ENCODE measurements at places on chromosomes 7 and 10. TPM values are rescaled to one million over a fixed set of nuclear protein-coding genes. Genes with fewer than 3 reads are reported as not detected.

- H3K36me3 ChIP-seq, result peaks cover 9% of the 10 kb centered on the region
- no peak overlapping the region for H3K4me3 ChIP-seq
- H3K27me3 ChIP-seq, result no peaks in the 10 kb centered on the region
- no peak for DNase-seq
Observed at GRCh38 chr10:112587729-112588128, 140.7 kb downstream of the VTI1A start.

DNA sequence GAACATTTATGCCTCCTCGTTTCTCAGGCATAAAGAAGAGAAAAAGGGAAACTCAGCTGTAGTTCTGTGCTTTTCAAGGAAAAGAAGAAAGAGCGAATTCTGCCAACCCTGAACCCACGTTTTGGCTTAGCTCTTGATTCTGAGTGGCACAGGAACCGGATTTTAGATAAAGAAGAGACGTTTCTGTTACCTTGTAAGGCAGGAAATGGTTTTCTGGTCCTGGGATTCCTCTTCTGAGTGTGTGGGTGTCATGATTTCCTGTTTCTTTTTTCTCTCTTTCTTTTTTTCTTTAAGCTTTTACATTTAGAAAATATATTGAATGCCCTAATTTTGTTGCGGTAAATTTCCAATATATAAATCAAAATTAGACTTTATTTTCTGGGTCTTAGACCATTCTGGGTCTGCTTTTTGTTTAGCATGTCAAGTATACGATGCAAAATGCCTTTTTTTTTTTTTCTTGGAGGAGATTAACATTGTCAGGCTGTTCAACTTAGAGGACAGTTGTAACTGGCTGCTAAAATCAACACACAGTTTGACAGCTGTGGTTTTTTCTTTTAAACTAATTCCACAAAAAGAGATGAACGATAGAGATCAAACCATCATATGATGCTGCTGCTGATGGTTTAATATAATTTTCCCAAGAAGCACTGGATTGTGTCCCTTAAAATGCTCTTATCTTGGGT, 190.8 kb downstream of the GATA3 start:
- H3K4me3 ChIP-seq, result peak overlapping the region; percentile 69
- DNase-seq, result no peak
- peaks cover 54% of the 10 kb centered on the region for H3K4me1 ChIP-seq
- H3K27me3 ChIP-seq, result no peaks in the 10 kb centered on the region
- H3K27ac ChIP-seq, result peak overlapping the region; percentile 87

DNA sequence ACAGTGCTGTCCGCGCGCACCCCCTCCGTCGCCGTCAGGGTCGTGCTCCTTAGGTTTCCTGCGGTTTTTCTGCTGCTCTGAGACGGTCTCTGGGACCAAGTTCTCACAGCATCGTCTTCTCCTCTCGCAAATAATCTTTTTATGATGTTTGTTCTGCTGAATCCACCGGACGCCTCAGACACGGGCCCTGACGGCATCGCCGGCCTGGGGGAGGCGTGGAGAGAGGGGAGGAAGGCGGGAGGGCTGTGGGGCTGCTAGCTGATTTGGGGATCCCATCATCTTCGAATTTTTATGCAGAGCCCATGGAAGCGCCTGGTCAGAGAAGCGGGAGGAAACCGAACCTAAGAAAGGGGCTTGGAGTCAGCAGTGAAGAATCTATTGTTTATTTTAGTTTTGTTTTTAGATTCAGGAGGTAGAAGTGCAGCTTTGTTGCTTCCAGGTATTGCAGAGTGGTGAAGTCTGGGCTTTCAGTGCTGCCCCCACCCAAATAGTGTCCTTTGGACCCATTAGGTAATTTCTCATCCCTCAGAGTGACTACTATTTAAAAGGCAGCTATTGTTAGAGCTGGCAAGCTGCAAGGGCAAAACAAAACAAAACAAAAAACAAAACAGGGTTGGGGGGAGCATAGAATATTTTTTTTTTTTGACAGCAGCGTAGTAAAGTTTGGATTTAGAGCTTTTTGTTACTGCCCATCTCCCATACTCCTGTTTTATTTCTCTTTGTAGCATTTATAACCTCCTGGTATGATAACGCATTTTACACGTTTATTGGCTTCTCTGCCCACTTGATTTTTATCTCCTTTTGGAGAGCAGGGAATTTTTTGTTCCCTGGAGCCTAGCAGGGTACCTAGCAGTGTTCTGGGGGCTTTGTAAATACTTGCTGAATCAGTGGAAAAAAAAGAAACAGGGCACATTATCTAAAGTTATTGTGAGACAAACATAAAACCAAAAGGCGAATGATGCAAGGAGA, 92.6 kb downstream of the SPAG6 start:
- H3K27ac ChIP-seq, result peak overlapping the region; percentile 97
- H3K36me3 ChIP-seq, result peaks cover 3% of the 10 kb centered on the region
- no peak for DNase-seq
- H3K4me3 ChIP-seq, result peak overlapping the region; percentile 95
- H3K4me1 ChIP-seq, result peaks cover 28% of the 10 kb centered on the region
- H3K27me3 ChIP-seq, result peaks cover 25% of the 10 kb centered on the region

Gene GFRA1
- total RNA-seq, result not detected

- no peak overlapping the region for H3K27ac ChIP-seq
- no peaks in the 10 kb centered on the region for H3K27me3 ChIP-seq
Observed at GRCh38 chr7:151709141-151710038, 167.5 kb downstream of the PRKAG2 start.

Gene RPEL1
- not detected for total RNA-seq

DNA sequence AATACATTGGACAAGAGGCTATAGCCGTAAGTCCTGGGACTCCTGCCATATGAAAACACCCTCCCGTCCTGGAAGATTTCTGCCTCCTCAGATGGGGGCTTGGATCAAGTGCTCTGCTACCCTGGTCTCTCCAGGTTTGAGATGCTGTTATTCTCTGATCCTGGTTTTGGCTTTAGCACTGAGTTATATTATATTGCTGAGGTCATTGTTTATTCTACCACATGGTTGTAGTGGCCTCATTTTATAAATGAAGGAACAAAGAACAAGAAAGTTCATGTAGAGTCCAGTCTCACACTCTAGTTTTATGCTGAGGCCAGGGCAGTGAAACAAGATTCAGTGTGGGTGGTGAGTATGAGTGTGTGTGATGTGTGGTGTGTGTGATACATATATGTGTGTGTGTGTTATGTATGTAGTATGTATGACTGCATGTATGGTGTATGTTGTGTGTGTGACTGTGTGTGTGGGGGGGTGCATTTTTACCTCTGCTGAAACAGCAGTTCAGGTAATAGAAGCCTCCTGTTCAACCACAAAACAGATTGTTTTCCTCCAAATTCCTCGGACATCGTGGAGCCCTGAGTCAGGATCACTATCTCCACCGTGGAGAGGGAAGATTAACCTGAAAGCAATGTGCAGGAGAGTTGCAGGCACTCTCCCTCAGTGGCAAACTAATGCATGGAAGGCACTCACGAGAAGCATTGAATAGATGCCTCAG, 80.7 kb downstream of the C7orf25 start:
- no peak overlapping the region for H3K27ac ChIP-seq
- no peaks in the 10 kb centered on the region for H3K36me3 ChIP-seq
- no peak for DNase-seq

Gene SYT15
- 1.4 TPM for total RNA-seq

- H3K4me1 ChIP-seq, result peaks cover 2% of the 10 kb centered on the region
- H3K4me3 ChIP-seq, result no peak overlapping the region
- no peaks in the 10 kb centered on the region for H3K36me3 ChIP-seq
- peaks cover 16% of the 10 kb centered on the region for H3K27me3 ChIP-seq
- no peak overlapping the region for H3K27ac ChIP-seq
Observed at GRCh38 chr7:123665157-123665556, 9.5 kb downstream of the LMOD2 start.

GRCh38 chr7:22476824-22477223, 23.2 kb downstream of the STEAP1B start:
- H3K27ac ChIP-seq, result no peak overlapping the region
- peaks cover 14% of the 10 kb centered on the region for H3K27me3 ChIP-seq
- H3K4me1 ChIP-seq, result peaks cover 6% of the 10 kb centered on the region

- DNase-seq, result no peak
- H3K27ac ChIP-seq, result no peak overlapping the region
- no peaks in the 10 kb centered on the region for H3K4me1 ChIP-seq
- no peaks in the 10 kb centered on the region for H3K36me3 ChIP-seq
- H3K4me3 ChIP-seq, result no peak overlapping the region
- peaks cover 27% of the 10 kb centered on the region for H3K27me3 ChIP-seq
Observed at GRCh38 chr7:41694495-41694894, 8.4 kb downstream of the INHBA start.

DNA sequence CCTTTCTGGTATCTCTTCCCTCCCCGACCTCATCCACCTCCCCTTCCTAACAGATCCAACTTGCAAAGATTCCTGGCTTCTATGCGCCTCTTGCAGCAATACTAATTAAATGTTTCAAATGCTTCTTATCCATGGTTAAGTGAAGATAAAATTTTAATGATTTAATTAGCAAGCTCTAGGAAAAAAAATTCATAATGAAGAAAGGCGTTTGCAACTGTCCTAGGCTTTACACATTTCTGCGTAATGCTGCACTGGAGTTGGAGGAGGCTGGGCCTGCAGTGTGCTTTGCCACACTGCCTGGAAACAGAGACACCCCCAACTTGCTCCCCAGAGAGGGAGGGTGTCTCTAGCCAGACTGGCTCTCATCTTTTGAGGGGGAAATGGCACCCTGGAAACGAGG, 123.9 kb upstream of the CARD11 start:
- H3K4me3 ChIP-seq, result no peak overlapping the region
- H3K27ac ChIP-seq, result no peak overlapping the region
- no peak for DNase-seq

DNA sequence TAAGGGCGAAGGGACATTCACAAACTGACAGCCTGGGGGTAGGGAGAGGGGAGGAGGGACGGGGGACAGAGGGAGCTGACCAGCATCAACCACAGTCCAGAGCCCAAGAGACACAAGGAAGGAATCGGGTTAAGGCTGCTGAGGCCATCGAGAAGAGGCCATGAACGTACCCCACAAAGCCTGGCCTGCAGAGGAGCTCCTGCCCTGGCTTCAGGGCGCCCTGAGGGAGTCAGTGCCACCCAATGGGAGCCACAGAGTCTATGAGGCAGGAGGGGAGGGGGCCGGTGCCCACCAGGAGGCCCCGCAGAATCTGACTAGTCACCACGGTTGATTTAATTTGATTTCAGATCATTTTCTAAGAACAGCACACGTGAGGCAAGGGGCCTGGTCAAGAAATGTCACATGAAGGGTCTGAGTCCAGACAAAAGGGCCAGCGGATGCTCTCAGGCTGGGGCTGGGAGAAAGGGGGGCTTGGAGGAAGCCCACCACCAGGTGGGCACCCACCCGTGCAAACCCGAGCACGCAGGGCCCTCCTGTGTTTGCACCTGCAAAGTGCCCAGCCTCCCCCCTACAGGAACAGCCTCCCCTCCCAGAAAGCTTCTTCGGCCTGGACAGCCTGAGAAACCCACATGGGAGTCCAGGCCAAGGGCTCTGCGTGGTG, 40.4 kb downstream of the CAMK2B start:
- H3K4me3 ChIP-seq, result no peak overlapping the region
- peak; percentile 21 for DNase-seq
- no peaks in the 10 kb centered on the region for H3K36me3 ChIP-seq
- no peaks in the 10 kb centered on the region for H3K4me1 ChIP-seq

DNA sequence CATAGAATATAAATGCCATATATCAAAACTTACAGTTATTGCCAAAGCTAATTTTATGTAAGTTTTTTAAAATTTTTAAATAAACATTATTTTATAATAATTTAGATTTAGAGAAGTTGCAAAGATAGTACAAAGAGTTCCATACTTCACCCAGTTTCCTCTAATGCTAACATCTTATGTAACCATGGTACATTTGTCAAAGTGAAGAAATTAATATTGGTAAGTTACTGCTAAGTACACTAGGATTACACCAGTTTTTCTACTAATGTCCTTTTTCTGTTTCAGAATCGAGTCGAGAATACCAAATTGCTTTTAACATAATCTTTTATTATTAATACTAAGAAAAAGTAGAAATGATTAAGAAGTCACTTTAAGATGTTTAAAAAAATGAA, 29.2 kb downstream of the CSGALNACT2 start:
- H3K27me3 ChIP-seq, result no peaks in the 10 kb centered on the region
- H3K36me3 ChIP-seq, result peaks cover 38% of the 10 kb centered on the region
- H3K4me3 ChIP-seq, result no peak overlapping the region
- DNase-seq, result no peak
- no peak overlapping the region for H3K27ac ChIP-seq

DNA sequence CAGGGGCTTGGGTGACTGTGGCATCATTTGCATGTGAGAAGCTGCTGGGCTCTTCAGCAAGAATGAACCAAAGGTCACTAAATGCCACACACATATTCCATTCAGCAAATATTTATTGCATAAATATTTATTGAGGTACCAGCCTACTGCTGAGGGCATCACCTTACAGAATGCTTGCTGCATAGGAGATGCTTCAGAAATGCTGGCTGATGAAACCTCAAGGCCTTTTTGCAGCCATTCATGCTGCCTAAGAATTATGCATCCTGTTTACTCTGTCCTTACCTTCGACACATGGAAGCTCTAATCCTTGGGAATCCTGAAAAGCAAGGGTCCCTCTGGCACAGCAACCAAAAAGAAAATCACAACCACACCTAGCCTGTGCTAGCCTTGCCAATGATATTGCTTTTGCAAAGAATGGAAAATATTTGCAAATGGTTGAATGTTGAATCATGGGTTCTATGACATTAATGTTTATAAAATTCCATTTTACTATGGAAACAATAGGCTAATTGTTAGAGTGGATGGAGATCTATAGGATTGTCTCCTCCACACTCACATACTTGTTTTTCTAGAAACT, 79.6 kb downstream of the PCGF5 start:
- H3K27ac ChIP-seq, result no peak overlapping the region
- H3K4me1 ChIP-seq, result peaks cover 15% of the 10 kb centered on the region
- H3K27me3 ChIP-seq, result peaks cover 11% of the 10 kb centered on the region
- H3K4me3 ChIP-seq, result no peak overlapping the region

GRCh38 chr7:70679661-70680060, 452.3 kb upstream of the GALNT17 start:
- peak overlapping the region; percentile 2 for H3K27ac ChIP-seq
- H3K4me1 ChIP-seq, result peaks cover 32% of the 10 kb centered on the region
- no peaks in the 10 kb centered on the region for H3K36me3 ChIP-seq
- no peak for DNase-seq

Gene SVOPL
- 2.5 TPM for total RNA-seq

DNA sequence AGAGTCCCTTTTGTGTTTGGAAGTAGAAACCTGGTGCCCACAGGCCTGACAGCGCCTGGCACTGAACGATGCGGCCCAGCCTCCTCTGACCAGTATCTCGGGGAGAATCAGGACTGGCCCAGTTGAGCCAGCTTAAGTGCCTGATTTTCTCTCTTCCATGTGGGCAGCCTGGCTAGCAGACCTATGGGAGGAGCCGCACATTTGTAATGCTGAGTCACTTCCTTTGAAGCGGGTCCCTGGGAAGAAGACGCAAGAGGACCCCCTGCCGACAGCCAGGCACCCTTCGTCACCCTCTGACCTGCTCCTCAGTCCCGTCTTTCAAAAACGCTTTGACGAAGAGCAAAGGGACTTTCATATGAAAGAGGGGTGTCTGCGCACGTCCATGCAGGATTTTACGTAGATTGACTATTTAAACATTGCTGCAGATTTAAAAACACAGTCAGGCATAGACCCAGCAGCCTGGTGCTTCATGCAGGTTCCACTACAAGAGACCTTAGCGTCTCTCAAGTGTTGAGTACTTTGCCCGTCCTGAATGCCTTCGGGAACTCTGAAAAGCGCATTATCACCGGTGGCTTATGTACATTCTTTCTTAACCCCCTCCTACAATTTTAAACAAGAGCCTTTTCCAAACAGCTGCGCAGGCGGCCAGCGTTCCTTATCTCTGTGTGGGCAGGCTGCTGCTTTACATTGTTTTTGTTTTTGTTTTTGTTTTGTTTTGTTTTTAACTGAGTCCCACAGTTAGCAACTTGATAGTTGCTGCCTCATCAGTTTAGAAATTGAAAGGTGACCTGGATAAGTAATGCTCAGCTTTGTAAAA, 36.5 kb upstream of the AP5Z1 start:
- H3K36me3 ChIP-seq, result peaks cover 20% of the 10 kb centered on the region
- H3K27me3 ChIP-seq, result no peaks in the 10 kb centered on the region
- peaks cover 30% of the 10 kb centered on the region for H3K4me1 ChIP-seq
- no peak for DNase-seq
- H3K4me3 ChIP-seq, result peak overlapping the region; percentile 52
- H3K27ac ChIP-seq, result peak overlapping the region; percentile 79

Data from activated naive CD8-positive, alpha-beta T cell treated with anti-CD3 and anti-CD28 coated beads, Interleukin-2, amount 10 ng/mL, durations not matched to agents 7 days and 5 days (primary cell).